ENCODE measurements at places on chromosomes 7 and 10. TPM values are rescaled to one million over a fixed set of nuclear protein-coding genes. Genes with fewer than 3 reads are reported as not detected.

Gene LAMB1
- 152 TPM for total RNA-seq

Gene LLCFC1
- not detected for total RNA-seq

Gene SHTN1
- 7.4 TPM for total RNA-seq

Gene VGF
- 1.2 TPM for total RNA-seq

Gene C10orf53
- total RNA-seq: not detected

Gene FGFR2
- 54.0 TPM for total RNA-seq

Gene CXCL12
- total RNA-seq: 112 TPM

Gene CCDC3
- total RNA-seq: 12.8 TPM

Gene FAM241B
- total RNA-seq: 0.98 TPM

Gene OIT3
- not detected for total RNA-seq

GRCh38 chr7:154437234-154437633, 385.0 kb downstream of the DPP6 start:
- H3K27ac ChIP-seq: no peak overlapping the region
- no peaks in the 10 kb centered on the region for H3K36me3 ChIP-seq
- DNase-seq: no peak
- H3K27me3 ChIP-seq: no peaks in the 10 kb centered on the region
- H3K4me3 ChIP-seq: no peak overlapping the region

GRCh38 chr10:29067628-29068027, 221.2 kb upstream of the LYZL1 start:
- H3K36me3 ChIP-seq: no peaks in the 10 kb centered on the region
- no peak for DNase-seq
- H3K4me1 ChIP-seq: no peaks in the 10 kb centered on the region
- H3K4me3 ChIP-seq: no peak overlapping the region
- H3K27ac ChIP-seq: no peak overlapping the region
- no peaks in the 10 kb centered on the region for H3K27me3 ChIP-seq

GRCh38 chr10:25078658-25079431, 62.4 kb downstream of the THNSL1 start:
- no peaks in the 10 kb centered on the region for H3K27me3 ChIP-seq
- no peaks in the 10 kb centered on the region for H3K36me3 ChIP-seq
- no peak for DNase-seq
- no peak overlapping the region for H3K4me3 ChIP-seq
- no peaks in the 10 kb centered on the region for H3K4me1 ChIP-seq

- H3K27me3 ChIP-seq: no peaks in the 10 kb centered on the region
- DNase-seq: no peak
- no peak overlapping the region for H3K4me3 ChIP-seq
These were observed 33.1 kb downstream of the STAMBPL1 start for GRCh38 chr10:88913127-88913526.

GRCh38 chr7:81691199-81691821, 78.5 kb downstream of the HGF start:
- H3K4me3 ChIP-seq: no peak overlapping the region
- no peaks in the 10 kb centered on the region for H3K4me1 ChIP-seq
- no peaks in the 10 kb centered on the region for H3K36me3 ChIP-seq
- no peaks in the 10 kb centered on the region for H3K27me3 ChIP-seq
- no peak for DNase-seq

GRCh38 chr10:125982260-125982948, 86.0 kb downstream of the FANK1 start:
- no peak overlapping the region for H3K4me3 ChIP-seq
- no peaks in the 10 kb centered on the region for H3K27me3 ChIP-seq
- no peak overlapping the region for H3K27ac ChIP-seq
- no peaks in the 10 kb centered on the region for H3K36me3 ChIP-seq
- H3K4me1 ChIP-seq: no peaks in the 10 kb centered on the region

- no peaks in the 10 kb centered on the region for H3K36me3 ChIP-seq
- no peaks in the 10 kb centered on the region for H3K27me3 ChIP-seq
- H3K27ac ChIP-seq: no peak overlapping the region
- DNase-seq: no peak
- H3K4me1 ChIP-seq: peaks cover 15% of the 10 kb centered on the region
- H3K4me3 ChIP-seq: no peak overlapping the region
These were observed 55.6 kb downstream of the GRB10 start for GRCh38 chr7:50727072-50727471.

- H3K36me3 ChIP-seq: no peaks in the 10 kb centered on the region
- no peak for DNase-seq
- H3K27me3 ChIP-seq: no peaks in the 10 kb centered on the region
- H3K27ac ChIP-seq: no peak overlapping the region
- no peak overlapping the region for H3K4me3 ChIP-seq
These were observed 97.2 kb upstream of the CDK1 start for GRCh38 chr10:60681103-60681502.

GRCh38 chr7:156791241-156791640, 101.7 kb downstream of the LMBR1 start:
- no peak for DNase-seq
- no peak overlapping the region for H3K27ac ChIP-seq
- H3K4me1 ChIP-seq: no peaks in the 10 kb centered on the region
- H3K36me3 ChIP-seq: no peaks in the 10 kb centered on the region
- no peak overlapping the region for H3K4me3 ChIP-seq
- H3K27me3 ChIP-seq: no peaks in the 10 kb centered on the region

DNA sequence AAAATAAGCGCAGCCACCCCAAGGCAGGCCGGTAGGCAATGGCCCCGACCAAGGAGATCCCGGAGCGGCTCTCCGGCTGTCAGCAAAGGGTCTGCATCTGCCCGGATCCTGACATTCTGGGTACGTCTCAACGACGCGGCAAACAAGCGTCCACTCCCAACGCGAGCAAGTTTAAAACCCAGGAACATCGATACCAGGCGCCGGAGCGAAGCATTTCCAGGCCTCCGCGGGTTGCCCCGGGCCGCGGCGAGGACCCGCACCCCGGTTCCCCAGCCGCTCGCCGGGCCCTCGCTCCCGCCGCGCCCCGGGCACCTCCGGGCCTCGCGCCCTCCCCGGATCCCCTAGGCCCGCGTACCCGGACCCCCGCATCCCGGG, 453 bp downstream of the URGCP start:
- H3K36me3 ChIP-seq: no peaks in the 10 kb centered on the region
- DNase-seq: no peak
- peak overlapping the region; percentile 90 for H3K27ac ChIP-seq
- H3K27me3 ChIP-seq: no peaks in the 10 kb centered on the region
- peak overlapping the region; percentile 72 for H3K4me3 ChIP-seq

GRCh38 chr10:72009425-72010081, 45.4 kb downstream of the CHST3 start:
- H3K27ac ChIP-seq: peak overlapping the region; percentile 89
- peaks cover 18% of the 10 kb centered on the region for H3K36me3 ChIP-seq
- H3K4me1 ChIP-seq: peaks cover 63% of the 10 kb centered on the region
- DNase-seq: peak; percentile 99

- no peaks in the 10 kb centered on the region for H3K36me3 ChIP-seq
- H3K27ac ChIP-seq: no peak overlapping the region
- H3K27me3 ChIP-seq: no peaks in the 10 kb centered on the region
- no peak for DNase-seq
These were observed 91.6 kb downstream of the RAB11FIP2 start for GRCh38 chr10:117955176-117955575.

- no peak overlapping the region for H3K27ac ChIP-seq
- no peaks in the 10 kb centered on the region for H3K27me3 ChIP-seq
- no peaks in the 10 kb centered on the region for H3K36me3 ChIP-seq
- no peak for DNase-seq
- H3K4me1 ChIP-seq: peaks cover 7% of the 10 kb centered on the region
- no peak overlapping the region for H3K4me3 ChIP-seq
These were observed 1107.2 kb downstream of the NRG3 start for GRCh38 chr10:82982110-82982608.

DNA sequence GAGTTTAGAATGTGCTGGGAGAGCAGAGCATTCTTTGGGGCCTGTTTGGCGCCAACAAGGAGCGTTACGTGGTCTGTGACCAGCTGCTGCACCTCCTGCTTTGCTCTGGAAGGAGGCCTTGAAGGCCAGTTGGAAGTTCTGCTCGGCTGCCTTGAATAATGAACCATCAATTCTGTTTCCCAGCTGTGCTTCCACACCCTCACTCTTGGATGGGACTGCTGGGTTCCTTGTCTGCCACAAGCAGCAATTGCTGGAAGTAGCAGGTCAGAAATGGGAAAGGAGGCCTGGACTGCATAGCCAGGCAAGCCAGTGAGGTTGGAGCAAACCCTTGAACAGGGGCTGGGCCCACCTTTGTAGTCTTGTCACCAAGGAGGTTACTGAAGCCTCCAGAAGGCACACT, 86.6 kb upstream of the INSYN2A start:
- H3K27ac ChIP-seq: no peak overlapping the region
- DNase-seq: no peak
- H3K36me3 ChIP-seq: no peaks in the 10 kb centered on the region
- H3K27me3 ChIP-seq: no peaks in the 10 kb centered on the region
- H3K4me3 ChIP-seq: no peak overlapping the region
- no peaks in the 10 kb centered on the region for H3K4me1 ChIP-seq

GRCh38 chr10:107144490-107144889, 20.0 kb downstream of the SORCS1 start:
- no peak overlapping the region for H3K27ac ChIP-seq
- H3K4me1 ChIP-seq: no peaks in the 10 kb centered on the region
- no peaks in the 10 kb centered on the region for H3K36me3 ChIP-seq
- no peak for DNase-seq

- no peak overlapping the region for H3K27ac ChIP-seq
- H3K36me3 ChIP-seq: no peaks in the 10 kb centered on the region
- peak; percentile 40 for DNase-seq
- no peaks in the 10 kb centered on the region for H3K4me1 ChIP-seq
These were observed 115.6 kb downstream of the GLRX3 start for GRCh38 chr10:130251766-130252165.

DNA sequence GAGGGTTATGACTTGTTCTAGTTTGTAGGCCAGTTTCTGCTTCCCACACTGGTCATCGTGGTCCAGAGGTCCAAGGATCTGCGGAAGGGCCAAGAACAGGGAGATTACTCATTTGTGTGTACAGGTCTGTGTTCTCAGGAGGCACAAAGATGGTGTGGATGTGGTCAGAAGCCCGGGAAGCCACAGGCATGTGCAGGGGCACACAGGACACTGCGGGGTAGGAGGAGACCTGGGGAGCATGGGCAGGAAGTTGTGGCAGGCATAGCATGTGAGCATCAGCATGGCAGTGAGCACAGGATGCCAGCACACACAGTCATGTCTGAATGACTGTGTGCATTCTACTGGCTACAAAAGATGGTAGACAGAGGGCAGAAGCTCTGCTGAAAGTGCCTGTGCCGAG, 445.8 kb downstream of the PLXNA4 start:
- DNase-seq: no peak
- H3K4me1 ChIP-seq: no peaks in the 10 kb centered on the region
- no peaks in the 10 kb centered on the region for H3K36me3 ChIP-seq
- no peaks in the 10 kb centered on the region for H3K27me3 ChIP-seq
- no peak overlapping the region for H3K27ac ChIP-seq
- no peak overlapping the region for H3K4me3 ChIP-seq

GRCh38 chr10:71232089-71232998, 20.0 kb downstream of the UNC5B start:
- peak overlapping the region; percentile 71 for H3K27ac ChIP-seq
- no peaks in the 10 kb centered on the region for H3K27me3 ChIP-seq

DNA sequence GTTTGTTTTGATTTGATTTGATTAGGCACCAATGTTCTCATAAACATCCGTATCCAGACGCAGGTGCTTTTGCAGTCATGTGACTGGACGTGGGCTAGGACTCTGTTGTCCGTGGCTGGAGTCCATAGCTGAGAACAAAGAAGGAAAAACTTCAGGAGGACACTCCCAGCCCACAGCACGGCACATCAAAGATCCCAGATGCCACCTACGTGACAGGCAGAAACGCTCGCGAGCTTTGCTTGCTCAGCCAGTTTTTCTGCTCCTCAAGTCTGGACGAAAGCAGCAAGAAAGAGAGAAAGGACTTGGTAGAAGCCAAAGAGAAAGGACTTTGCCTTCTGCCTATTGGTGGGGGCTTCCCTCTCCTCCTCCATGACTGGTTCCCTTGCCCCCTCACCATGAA, 6.9 kb upstream of the ZKSCAN1 start:
- no peaks in the 10 kb centered on the region for H3K36me3 ChIP-seq
- H3K4me1 ChIP-seq: no peaks in the 10 kb centered on the region
- no peak for DNase-seq
- no peak overlapping the region for H3K4me3 ChIP-seq
- no peak overlapping the region for H3K27ac ChIP-seq

GRCh38 chr10:46542567-46543465, 13.6 kb downstream of the GPRIN2 start:
- H3K27me3 ChIP-seq: peaks cover 4% of the 10 kb centered on the region
- no peak overlapping the region for H3K27ac ChIP-seq
- DNase-seq: no peak
- H3K4me3 ChIP-seq: no peak overlapping the region
- H3K4me1 ChIP-seq: peaks cover 13% of the 10 kb centered on the region

GRCh38 chr7:138519061-138519798, 59.2 kb downstream of the TRIM24 start:
- H3K4me1 ChIP-seq: no peaks in the 10 kb centered on the region
- DNase-seq: no peak
- H3K36me3 ChIP-seq: no peaks in the 10 kb centered on the region
- H3K27me3 ChIP-seq: no peaks in the 10 kb centered on the region
- H3K27ac ChIP-seq: no peak overlapping the region
- H3K4me3 ChIP-seq: no peak overlapping the region

DNA sequence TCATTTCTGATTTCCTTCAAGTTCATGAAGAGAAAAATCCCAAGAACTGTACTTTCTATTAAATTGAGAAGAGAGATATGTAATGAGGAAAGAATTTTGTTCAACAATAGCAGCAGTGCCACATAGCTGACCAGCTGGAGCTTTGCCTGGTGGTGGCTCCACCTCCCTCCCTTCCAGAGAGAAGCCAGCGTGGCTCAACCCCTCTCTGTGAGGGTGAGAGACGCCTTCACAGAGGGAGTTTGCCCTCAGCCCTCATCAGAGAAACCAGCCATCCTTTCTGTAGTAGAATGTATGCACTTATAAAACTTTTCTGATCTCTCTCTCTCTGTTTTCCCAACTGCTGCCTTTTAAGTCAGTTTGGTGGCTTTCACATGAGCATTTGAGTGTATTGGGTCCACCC, 20.5 kb upstream of the COL1A2 start:
- H3K27me3 ChIP-seq: no peaks in the 10 kb centered on the region
- peaks cover 21% of the 10 kb centered on the region for H3K4me1 ChIP-seq
- peak overlapping the region; percentile 30 for H3K4me3 ChIP-seq
- DNase-seq: no peak
- peak overlapping the region; percentile 86 for H3K27ac ChIP-seq
- no peaks in the 10 kb centered on the region for H3K36me3 ChIP-seq

DNA sequence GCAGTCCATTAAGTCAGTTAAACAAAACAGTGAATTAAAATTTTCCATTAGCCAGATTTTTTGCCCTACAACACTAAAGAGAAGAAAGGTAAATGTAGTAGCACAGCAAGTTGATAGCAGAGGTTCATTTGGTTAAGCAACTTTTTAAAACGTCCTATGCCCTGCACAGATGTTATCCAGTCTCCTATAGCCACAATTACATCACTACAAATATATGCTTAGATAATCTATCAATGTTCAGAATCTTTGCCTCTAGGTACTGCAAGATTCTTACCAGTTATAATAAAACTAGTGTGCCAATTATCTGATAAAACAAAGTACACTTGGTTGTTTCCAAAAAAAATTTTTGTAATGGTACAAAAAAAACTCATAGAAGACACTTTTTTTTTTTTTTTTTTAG, 175.5 kb upstream of the MYO3A start:
- no peaks in the 10 kb centered on the region for H3K27me3 ChIP-seq
- no peaks in the 10 kb centered on the region for H3K4me1 ChIP-seq
- H3K27ac ChIP-seq: no peak overlapping the region
- no peaks in the 10 kb centered on the region for H3K36me3 ChIP-seq
- H3K4me3 ChIP-seq: no peak overlapping the region
